ENCODE measurements at places on chromosomes 11 and 22. TPM values are rescaled to one million over a fixed set of nuclear protein-coding genes. Genes with fewer than 3 reads are reported as not detected.
A peak's percentile ranks its signal among the peaks of the same experiment; 100 is the strongest.

GRCh38 chr11:83723999-83724398 is 437.8 kb upstream of the CCDC90B start:
- peak overlapping the region; percentile 48 for H3K4me3 ChIP-seq
- no peaks in the 10 kb centered on the region for H3K36me3 ChIP-seq
- H3K27me3 ChIP-seq: no peaks in the 10 kb centered on the region
- no peak overlapping the region for H3K27ac ChIP-seq
- H3K4me1 ChIP-seq: peaks cover 3% of the 10 kb centered on the region

DNA sequence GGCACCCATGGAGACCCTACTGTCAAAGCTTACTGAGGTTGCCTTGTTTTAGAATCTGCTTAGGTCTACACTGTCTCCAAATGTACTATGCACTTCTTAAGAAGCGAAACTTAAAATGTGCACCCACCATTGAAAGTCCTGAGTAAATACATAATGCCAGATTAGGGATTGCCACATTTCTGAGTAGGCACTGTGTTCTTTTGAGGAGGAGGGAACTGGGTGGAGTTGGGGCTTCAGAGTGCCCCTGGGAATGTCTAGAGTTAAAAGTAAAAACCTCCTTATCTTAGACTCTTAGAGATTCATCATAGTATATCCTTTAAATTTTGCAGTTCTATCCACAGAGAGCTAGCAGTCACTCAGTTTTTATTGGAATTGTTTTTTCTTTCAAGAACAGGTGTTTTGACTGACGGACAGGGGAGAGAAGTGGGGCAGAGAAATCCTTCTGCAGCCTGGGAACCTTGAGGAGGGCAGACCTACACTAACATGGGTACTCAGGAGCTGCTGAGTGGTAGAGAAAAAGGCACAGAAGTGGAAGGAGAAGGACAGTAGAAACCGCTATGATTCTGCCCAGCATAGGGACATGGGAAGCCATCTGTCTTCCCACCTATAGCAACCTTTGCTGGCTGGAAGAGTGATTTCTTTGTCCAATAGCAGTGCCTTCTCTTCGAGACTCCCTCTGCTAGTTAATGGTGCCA is 33.4 kb upstream of the MICAL2 start:
- no peak overlapping the region for H3K27ac ChIP-seq
- H3K4me1 ChIP-seq: no peaks in the 10 kb centered on the region
- no peak overlapping the region for H3K4me3 ChIP-seq

GRCh38 chr11:94194712-94195111 is 66.1 kb downstream of the PANX1 start:
- peaks cover 5% of the 10 kb centered on the region for H3K4me1 ChIP-seq
- H3K27me3 ChIP-seq: no peaks in the 10 kb centered on the region
- DNase-seq: no peak
- H3K27ac ChIP-seq: no peak overlapping the region
- H3K36me3 ChIP-seq: no peaks in the 10 kb centered on the region

DNA sequence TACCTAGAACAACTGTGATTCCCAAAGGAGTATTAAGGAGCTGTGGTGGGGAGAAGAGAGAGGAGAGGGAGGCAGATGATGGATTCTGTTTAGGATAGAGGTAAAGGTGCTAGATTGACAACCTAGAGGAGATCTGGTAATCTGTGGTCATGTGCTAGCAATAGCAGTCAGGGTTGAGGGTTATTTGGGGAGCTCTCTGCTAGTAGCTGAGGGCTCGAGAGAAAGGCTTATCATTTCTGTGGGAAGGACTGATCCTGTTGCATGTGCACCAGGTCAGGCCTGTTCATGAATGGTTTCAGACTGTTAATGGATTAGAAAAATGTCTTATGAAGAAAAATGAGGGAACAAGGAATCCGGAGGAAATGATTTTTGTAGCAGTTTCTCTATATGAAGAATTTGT is 63.2 kb downstream of the MTMR3 start:
- H3K4me3 ChIP-seq: no peak overlapping the region
- DNase-seq: no peak
- H3K4me1 ChIP-seq: peaks cover 16% of the 10 kb centered on the region
- peak overlapping the region; percentile 23 for H3K27ac ChIP-seq

GRCh38 chr22:27557286-27558008 is 244.1 kb downstream of the MN1 start:
- no peak overlapping the region for H3K4me3 ChIP-seq
- peaks cover 7% of the 10 kb centered on the region for H3K27me3 ChIP-seq
- H3K27ac ChIP-seq: no peak overlapping the region

DNA sequence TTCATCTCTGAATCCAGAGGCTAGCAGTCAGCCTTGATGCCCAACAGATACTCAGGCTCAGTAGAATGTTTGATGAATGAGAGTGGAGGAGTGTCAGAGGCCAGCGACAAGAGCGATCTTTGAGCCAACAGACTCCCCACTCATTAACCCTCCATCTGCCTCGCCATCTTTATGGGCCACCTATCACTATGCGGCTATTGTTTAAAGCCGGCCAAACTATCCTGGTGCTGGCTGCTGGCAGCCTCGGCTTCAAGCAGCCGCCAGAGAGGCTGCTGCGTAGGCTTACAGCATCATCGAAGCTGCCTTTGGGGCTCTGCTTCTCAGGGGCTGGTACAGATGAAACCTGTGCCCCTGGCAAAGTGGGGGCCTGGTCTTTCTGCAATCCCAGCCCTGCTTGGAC is 525.6 kb downstream of the INSC start:
- no peaks in the 10 kb centered on the region for H3K4me1 ChIP-seq
- H3K27me3 ChIP-seq: peaks cover 3% of the 10 kb centered on the region
- no peak overlapping the region for H3K4me3 ChIP-seq
- H3K36me3 ChIP-seq: no peaks in the 10 kb centered on the region
- no peak for DNase-seq
- H3K27ac ChIP-seq: no peak overlapping the region

- no peak for DNase-seq
- no peak overlapping the region for H3K4me3 ChIP-seq
- peaks cover 9% of the 10 kb centered on the region for H3K4me1 ChIP-seq
- H3K36me3 ChIP-seq: no peaks in the 10 kb centered on the region
- peaks cover 3% of the 10 kb centered on the region for H3K27me3 ChIP-seq
- no peak overlapping the region for H3K27ac ChIP-seq
These were observed 57.8 kb upstream of the FIBIN start for GRCh38 chr11:26936109-26936508.

DNA sequence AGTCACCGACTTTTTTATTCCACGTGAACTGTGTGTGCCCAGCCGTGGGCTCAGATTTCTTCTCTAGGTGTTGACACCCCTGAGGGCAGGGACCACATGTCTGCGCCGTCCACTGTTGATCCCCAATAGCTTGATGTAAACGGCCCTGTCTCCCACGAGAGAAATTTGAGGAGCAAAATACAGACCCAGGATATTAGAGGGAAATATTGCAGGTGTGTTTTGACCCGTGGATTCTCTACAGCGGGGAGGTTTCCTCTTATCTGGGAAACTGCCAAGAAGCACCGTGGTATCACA is 437.5 kb downstream of the TBC1D22A start:
- H3K27me3 ChIP-seq: peaks cover 18% of the 10 kb centered on the region
- H3K36me3 ChIP-seq: peaks cover 19% of the 10 kb centered on the region
- no peak overlapping the region for H3K27ac ChIP-seq
- no peaks in the 10 kb centered on the region for H3K4me1 ChIP-seq
- no peak overlapping the region for H3K4me3 ChIP-seq

DNA sequence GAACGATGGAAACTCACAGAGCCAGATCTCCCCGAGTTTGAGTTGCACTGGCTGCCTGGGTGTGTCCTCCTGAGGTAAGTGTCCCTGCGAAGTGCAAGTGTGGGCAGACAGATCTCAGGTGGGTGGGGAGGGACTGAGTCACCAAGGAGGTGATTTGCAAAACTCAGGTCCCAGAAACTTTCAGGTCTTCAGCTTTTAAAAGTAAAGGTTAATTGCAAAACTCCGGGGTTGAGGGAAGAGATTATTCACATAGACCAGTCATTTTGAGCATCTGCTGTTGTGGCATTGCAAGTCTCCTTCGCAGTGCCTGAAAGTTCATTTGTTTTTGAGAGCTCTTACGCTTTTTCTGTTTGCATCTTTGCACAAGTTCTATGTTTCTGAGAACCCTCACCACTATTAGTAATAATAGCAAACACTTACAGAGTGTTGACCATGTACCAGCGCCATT is 7.1 kb downstream of the CD44 start:
- H3K27ac ChIP-seq: no peak overlapping the region
- H3K27me3 ChIP-seq: peaks cover 6% of the 10 kb centered on the region
- no peaks in the 10 kb centered on the region for H3K4me1 ChIP-seq
- H3K36me3 ChIP-seq: no peaks in the 10 kb centered on the region
- DNase-seq: no peak

- no peaks in the 10 kb centered on the region for H3K27me3 ChIP-seq
- no peak for DNase-seq
- no peaks in the 10 kb centered on the region for H3K4me1 ChIP-seq
- H3K4me3 ChIP-seq: no peak overlapping the region
These were observed 12.7 kb upstream of the FOLR1 start for GRCh38 chr11:72179049-72179803.

GRCh38 chr11:19329970-19330369 is 89.2 kb upstream of the E2F8 start:
- H3K36me3 ChIP-seq: peaks cover 1% of the 10 kb centered on the region
- no peak for DNase-seq
- no peak overlapping the region for H3K27ac ChIP-seq

- H3K4me1 ChIP-seq: peaks cover 2% of the 10 kb centered on the region
- H3K27ac ChIP-seq: no peak overlapping the region
- no peaks in the 10 kb centered on the region for H3K36me3 ChIP-seq
These were observed 187.4 kb downstream of the MN1 start for GRCh38 chr22:27614006-27614649.

- DNase-seq: no peak
- no peaks in the 10 kb centered on the region for H3K4me1 ChIP-seq
- no peaks in the 10 kb centered on the region for H3K36me3 ChIP-seq
- no peak overlapping the region for H3K4me3 ChIP-seq
- H3K27me3 ChIP-seq: no peaks in the 10 kb centered on the region
These were observed 2084.3 kb downstream of the LRRC4C start for GRCh38 chr11:39374963-39375698.

DNA sequence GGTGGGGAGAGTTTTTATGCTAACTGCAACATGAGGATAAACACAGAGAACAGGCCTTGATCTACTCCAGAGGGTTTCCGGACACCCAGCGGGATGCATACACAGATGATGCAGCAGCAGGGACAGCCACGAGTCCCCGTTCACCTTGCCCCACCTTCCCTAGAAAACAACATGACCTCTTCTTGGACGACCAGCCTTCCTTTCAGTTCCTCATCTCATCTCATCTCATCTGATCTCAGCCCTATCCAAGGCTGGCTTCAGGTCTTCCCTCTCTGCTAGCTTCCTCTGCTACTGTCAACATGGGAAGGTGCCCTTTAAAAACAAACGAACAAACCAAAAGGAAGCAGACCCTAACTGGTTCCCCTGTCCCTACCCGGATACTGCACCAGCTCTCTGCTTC is 1356.2 kb downstream of the TBC1D22A start:
- H3K27ac ChIP-seq: no peak overlapping the region
- peaks cover 12% of the 10 kb centered on the region for H3K36me3 ChIP-seq
- H3K27me3 ChIP-seq: peaks cover 3% of the 10 kb centered on the region
- no peak overlapping the region for H3K4me3 ChIP-seq
- H3K4me1 ChIP-seq: no peaks in the 10 kb centered on the region
- DNase-seq: no peak

GRCh38 chr11:2374456-2375201 is 2.5 kb upstream of the CD81 start:
- DNase-seq: no peak
- H3K27me3 ChIP-seq: peaks cover 11% of the 10 kb centered on the region
- H3K36me3 ChIP-seq: no peaks in the 10 kb centered on the region
- peaks cover 2% of the 10 kb centered on the region for H3K4me1 ChIP-seq
- H3K4me3 ChIP-seq: no peak overlapping the region
- no peak overlapping the region for H3K27ac ChIP-seq

DNA sequence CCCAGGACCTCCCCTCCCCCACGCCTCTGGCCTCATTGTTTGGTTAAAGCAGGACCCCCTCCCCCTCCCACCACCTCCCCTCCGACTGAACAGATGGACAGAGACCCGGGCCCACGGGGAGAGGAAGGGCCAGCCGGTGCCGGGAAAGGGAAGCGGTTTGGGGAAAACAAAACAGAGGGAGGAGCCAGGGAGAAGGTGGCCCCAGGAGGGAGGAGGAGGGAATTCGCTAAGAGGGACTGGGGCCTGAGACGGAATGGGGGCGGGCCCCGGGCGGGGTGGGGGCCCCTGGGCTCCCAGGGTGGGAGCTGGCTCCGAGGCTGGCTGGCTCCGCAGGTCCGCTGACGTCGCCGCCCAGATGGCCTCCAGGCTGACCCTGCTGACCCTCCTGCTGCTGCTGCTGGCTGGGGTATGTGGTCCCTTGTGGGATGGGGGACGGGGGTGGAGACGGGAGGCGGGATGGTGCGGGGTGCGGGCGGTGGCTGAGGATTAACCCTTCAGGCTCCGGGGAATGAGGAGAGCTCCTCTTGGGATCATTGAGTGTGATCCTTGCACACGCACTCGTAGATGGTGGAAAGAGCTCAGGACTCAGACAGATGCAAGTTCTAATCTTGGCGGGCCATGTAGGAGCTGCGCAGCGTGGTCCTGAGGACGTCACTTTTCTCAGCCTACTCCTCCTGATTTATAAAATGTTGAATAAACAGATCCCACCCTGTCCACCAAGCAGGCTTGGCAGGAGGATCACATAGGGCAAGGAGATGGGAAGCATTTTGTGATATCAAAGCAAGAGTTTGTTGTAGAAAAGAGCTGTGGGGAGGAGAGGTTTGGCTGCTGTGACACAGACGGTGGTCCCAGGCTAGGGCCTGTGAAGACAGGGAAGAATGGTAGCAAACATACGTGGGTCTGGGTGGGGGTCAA is 688 bp downstream of the SERPING1 start:
- DNase-seq: peak; percentile 97
- peak overlapping the region; percentile 94 for H3K4me3 ChIP-seq
- H3K4me1 ChIP-seq: peaks cover 46% of the 10 kb centered on the region
- peak overlapping the region; percentile 99 for H3K27ac ChIP-seq
- peaks cover 12% of the 10 kb centered on the region for H3K27me3 ChIP-seq
- no peaks in the 10 kb centered on the region for H3K36me3 ChIP-seq

GRCh38 chr11:45365961-45366618 is 79.9 kb upstream of the SYT13 start:
- H3K4me3 ChIP-seq: no peak overlapping the region
- H3K27me3 ChIP-seq: peaks cover 8% of the 10 kb centered on the region
- no peak overlapping the region for H3K27ac ChIP-seq
- DNase-seq: no peak
- H3K36me3 ChIP-seq: peaks cover 4% of the 10 kb centered on the region

HBB gene
- not detected for total RNA-seq

IL17RA gene
- 16.9 TPM for total RNA-seq

CCDC87 gene
- 0.51 TPM for total RNA-seq

ART1 gene
- total RNA-seq: not detected

DEUP1 gene
- not detected for total RNA-seq

CYB5R3 gene
- 148 TPM for total RNA-seq

SPI1 gene
- total RNA-seq: not detected

SCN2B gene
- total RNA-seq: 0.39 TPM

SMIM35 gene
- total RNA-seq: not detected
